Fibroblast of upper back skin (primary cell): ENCODE measurements at places on chromosomes 5 and 9.

- DNase-seq: no peak
Observed at GRCh38 chr5:668283-668995, 24.7 kb downstream of the TPPP start.

DNA sequence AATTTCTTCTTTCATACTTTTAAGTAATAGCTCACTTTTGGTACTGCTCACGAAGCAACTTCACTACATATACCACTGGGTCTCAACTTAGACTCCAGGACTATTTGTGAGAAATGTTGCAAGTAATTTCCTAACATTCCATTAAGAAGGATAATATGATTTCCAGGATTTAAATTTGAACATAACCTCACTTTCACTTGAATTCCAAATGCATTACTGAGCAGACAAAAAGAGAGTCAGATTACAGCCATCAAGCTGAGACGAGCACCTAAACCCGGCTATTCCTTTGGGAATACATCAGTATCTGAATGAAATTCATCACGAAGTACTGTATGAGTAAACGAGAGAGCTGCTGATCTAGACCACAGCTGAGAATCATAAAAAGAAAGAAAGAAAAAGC lies 47.3 kb downstream of the LIFR start:
- DNase-seq: peak; percentile 95

DNA sequence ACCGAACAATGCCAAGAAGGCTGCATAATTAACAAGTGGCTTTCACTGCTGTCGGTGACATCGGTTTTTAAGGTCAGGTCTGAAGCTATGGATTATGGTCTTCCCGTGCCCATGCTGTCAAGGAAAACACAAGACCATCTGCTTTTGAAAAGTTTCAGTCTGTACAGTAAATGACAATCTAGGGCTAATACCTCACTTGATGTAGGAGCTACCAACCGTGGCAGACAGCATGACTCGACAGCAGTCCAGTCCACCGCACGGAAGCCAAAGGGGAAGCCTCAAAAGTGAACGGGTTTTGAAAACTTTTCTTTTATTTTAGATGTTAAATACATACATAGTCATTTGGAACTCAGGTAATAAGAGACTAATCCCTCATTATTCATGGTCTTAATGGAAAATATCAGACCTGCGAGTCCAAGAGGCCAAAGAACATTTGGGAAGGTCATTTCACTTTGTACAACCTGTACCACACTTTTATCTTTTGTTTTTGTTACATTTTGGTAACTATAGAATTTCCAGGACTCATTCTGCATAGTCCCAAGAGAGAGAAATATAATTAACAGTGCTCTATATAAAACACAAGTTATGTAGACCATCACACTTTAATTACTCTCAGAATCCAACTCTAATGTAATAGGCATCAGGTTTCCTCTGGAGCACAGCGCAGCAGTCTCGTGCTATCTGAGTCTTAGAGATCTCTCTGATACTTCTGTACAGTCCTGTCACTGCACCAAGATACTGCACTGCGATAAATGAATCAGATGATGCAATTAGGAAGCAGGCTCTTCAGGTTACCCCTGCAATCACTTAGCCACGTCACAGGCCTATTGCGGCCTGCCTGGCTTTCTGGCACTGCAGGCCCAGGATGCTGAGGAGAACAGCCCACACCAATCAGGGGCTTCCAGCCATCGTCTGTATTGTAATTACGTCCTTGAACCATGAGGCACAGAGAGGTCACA lies 184.9 kb downstream of the FANCC start:
- DNase-seq: peak; percentile 55

DNA sequence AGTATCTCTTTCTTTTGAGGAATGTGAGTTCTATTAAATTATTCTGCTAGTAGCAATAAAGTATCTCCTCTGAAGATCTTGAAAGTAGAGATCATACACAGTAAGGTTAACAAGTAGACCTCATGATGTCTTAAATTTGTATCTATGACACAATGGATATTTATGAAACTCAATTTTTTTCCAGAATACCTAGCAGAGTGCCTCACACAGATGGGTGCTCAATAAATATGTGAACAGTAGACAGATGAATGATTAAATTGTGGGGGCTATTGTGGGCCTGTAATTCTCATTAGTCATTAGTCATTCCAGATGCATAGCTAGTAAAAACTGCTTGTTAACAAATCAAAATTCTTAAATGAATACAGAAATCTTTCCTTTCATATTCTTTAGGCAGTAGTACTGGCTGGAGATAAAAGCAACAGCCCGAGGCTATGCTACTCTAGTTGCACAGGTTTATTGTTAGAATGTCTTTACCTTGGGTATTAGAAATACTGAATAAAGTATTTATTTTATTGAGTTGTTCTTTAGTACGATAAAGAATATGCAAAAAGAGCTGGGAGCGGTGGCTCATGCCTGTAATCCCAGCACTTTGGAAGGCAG lies 22.0 kb downstream of the CHD1 start:
- DNase-seq: peak; percentile 16

DNA sequence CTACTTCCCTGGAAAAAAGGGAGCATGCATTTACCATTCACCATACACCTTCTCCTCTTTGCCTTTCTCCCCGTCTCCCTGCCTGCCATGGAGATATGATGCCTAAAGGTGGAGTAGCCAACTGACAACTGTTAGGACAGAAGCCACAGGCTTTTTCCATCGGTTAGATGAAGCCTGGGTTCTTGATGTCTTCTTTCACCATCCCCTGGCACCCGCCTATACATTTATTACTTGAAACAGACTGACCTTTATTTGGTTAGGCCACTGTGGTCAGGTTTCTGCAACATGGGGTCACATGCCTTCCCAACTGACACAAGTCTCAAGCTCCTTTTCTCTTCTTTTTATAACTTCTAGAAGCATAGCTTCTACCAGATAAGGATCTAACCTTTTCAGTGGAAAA lies 7.1 kb downstream of the LCP2 start:
- DNase-seq: no peak

DNA sequence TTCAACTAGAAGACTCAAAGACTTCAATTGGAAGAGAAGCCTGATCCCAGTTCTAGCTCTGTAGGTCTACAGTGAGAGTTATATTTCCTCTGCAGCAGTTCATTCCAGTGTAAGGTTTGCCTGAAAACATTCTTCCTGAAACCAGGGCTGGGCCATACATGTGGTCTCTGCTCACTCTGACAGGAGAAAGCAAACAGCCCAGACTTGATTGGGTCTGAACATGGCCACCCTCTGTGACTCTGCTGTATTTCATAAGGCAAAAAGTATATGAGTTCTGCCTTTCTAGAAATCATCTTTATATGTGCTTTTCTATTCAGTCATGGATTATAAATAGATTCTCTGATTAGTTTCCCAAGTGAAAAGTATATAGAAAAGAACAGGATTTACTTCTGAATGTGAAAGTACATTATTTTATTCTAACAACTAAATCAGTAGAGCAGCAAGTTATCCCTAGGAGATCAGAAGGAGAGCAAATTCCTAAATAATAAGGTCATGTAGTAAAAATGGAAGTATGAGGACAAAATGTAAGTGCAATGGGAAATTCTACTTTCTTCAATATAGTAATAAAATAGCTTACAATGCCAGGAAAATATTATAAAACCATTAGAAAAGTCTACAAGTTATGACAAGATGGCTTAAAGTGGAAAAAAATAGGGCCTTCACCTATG lies 144.3 kb downstream of the EFNA5 start:
- DNase-seq: no peak

DNA sequence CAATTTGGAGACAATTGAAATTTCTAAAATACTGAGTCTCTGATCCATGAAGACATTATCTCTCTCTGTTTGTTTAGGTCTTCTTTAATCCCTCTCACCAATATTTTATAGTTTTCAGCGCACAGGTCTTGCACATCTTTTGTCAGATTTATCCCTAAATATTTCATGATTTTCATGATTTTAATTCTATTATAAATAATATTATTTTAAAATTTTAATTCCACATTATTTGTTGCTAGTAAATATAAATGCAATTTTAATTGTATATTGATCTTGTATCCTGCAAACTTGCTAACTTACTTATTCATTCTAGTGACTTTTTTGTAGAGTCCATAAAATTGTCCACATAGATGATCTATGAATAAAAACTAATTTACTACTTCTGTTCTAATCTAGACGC lies 112.6 kb upstream of the TNPO1 start:
- DNase-seq: no peak

GRCh38 chr5:32147959-32148358 lies 26.2 kb downstream of the GOLPH3 start:
- no peak for DNase-seq

DNA sequence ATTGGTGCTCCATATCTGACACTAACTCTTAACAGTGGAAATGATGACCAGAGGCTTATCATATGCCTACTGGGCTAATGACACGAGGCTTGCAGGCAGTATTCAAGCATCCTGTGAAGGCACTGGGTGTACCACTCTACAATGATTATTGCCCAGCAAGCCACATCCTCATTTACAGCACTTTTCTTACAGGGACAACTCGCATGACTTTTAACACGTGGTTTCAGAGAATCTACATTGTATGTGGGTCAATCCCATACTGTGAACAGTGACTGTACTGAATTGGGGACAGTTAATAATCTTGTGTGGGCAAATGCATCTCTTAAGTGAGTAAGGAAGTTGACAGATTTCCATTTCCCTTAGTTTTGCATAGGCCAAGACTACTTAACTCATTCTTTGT lies 260.0 kb downstream of the TRPM3 start:
- no peak for DNase-seq

DNA sequence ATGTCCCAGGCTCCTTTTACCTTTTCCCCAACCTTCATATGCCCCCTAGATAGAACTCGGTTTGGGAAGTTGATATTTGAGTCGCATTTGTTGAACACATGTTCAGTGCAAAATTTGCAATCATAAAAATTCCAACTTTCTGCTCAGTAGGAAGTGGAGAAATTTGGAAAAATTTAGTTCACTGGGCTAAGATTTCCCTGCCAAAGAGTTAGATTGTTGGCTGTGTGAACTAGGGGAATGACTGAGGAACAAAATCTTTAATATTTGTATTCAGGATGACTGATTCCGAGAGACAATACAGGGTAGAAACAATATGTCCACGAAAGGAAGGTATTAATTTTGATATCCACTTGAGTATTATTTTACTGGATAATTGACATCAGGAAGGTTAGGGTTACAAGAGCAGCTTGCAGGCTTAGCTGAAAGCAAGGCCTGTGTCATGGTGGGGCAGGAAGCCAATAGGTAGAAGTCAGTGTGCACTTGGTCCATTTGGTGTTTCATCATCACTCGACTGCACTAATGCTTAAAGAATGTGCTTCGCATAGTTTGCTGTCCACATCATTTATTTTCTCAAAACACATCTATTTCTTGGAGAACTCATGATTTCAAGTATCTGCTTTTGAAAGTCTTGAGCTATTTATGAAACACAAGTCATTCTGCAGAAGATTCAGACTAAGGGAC lies 59.4 kb upstream of the GNA14 start:
- peak; percentile 99 for DNase-seq

GRCh38 chr5:69167493-69167855 lies 524 bp downstream of the CCNB1 start:
- DNase-seq: no peak

- DNase-seq: no peak
Observed at GRCh38 chr9:127776924-127777289, 1.6 kb downstream of the SH2D3C start.

DNA sequence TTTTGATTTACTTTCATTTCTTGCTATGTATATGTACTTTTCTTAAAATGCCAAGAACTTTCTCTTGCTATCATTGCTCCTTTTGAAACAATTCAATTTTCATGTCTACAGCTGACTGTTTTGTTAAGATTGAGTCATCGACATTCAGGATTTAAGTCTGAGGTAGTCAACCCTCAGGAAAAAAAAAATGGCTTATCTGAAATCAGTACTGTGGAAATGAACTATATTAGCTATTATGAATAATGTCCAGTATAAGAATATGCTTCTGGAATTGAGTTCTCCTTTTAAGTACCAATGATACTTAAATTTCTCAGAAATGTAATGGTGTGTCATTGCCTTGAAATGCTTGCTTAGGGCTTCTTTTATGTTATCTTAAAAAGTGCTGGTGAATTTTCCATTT lies 37.9 kb downstream of the TNFAIP8 start:
- DNase-seq: peak; percentile 86

GRCh38 chr5:113598926-113599325 lies 85.4 kb downstream of the YTHDC2 start:
- DNase-seq: no peak

DNA sequence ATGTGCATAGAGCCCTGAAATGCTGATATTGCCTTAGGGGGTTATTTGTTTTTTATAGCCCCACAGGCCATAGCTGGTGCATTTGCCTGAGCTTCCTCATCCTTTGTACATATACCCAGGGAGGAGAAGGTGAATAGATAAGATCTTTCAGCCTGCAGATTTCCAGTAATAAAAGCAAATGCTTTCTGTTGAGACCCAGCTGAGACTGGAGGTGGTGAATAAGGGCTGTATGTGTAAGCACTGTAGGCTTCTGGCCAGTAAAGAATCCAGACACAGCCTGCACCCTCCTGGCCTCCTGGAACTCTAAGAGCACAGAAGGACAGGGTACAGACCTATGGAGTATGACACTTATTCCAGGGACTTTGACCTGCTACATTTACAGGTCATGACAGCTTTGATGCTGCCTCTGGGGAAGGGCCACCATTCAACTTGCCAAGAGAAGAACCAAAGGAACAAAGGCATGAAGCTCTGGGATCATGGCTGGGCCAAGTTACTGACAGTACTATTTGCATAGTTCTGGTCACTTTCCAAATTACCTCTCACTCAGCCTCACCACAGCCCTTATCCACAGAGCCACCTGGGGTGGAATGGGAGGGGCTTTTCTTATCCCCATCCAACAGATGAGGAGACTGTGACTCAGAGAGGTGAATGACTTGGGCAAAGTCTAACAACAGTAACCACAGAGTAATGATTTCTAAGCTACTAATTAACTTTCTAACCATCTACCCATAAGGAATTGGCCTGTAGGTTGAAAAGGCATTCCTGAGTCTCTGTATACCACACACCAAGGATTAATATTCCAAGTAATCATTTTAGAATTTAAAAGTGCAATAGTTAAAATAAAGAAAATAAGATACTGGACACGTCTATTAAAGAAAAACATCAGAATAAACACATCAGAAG lies 604.5 kb upstream of the KLF4 start:
- DNase-seq: peak; percentile 39

DNA sequence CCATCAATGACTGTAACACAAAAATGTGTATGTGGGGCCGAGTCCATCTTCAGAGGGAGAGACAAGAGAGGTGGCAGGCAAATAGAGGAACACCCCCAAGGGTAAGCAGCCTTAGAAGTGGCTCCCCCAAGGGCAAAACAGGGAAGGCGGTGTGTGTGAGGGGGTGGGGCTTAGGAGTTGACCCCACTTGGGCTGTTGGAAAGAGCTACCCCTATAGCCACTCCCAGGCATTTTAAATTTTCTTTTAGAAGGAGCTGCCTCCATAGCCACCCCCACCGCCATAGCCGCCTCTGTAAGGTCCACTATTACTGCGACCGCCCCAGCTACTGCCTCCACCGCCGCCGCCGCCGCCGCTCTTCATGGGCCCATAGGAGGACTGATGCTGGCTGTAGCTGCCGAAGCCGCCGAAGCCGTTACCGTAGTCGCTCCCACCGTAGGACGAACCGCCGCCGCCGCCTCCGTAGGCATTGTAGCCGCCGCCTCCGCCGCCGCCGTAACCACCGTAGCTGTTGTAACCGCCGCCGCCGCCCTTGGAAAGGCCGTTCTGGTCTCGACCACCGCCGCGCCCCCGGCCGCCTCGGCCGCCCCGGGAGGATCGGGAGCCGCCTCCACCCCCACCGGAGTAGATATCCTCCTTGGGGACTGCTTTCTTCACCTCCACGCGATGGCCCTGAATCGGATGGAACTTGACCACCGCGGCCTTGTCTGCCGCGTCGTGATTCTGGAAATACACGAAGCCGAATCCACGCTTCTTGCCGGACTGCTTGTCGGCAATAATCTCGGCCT lies 1.1 kb downstream of the HNRNPA0 start:
- no peak for DNase-seq

- peak; percentile 72 for DNase-seq
Observed at GRCh38 chr5:134547579-134547978, 22.1 kb downstream of the JADE2 start.
